Stimulated activated CD4-positive, alpha-beta T cell treated with anti-CD3 and anti-CD28 coated beads, Interleukin-1b, Interleukin-23, amount 100 ng/mL, for 4 hours (primary cell): ENCODE measurements at places on chromosomes 5 and 9.
A peak's percentile ranks its signal among the peaks of the same experiment; 100 is the strongest.

- DNase-seq = no peak
Observed at GRCh38 chr9:123637606-123637944, 281.6 kb downstream of the CRB2 start.

DNA sequence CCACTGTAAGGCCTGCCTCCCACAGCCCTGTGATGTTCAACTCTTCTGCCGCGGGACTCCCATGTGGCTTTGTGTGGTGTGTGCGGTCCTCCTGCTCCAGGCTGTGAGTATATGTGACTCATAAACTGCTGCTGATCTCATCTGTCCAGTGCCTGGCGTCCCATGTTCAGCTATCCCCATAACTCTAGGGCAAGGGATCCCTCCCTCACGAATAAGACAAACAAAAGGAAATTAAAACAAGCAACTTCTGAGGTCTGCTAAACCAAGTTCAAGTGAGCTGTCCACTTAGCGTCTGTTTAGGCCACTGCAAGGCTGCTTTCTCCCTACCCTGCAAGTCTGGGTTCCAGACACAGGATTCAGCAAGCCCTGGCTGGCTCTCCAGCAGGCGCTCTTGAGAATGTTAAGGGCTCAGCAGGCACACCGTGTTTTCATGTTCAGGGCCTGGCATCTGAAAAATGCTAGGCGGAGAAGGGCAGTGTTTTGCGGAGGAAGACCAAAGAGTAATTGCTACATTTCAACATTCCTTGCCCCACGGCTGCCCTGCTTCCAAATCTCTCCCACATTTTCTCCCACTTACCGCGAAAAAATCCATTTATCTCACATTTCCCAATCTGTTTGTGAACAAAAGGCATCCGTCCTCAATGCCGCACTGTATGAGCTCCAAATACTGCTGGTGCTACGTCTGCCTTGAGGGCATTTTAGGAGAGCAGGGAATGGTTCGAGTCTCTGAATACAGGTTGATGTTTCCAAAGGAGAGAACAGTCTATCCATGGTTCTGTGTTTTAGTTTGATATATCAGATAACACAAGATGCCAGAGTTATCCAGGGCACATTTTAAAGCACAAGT, 280.2 kb downstream of the SEMA5A start:
- DNase-seq = no peak

- DNase-seq = no peak
Observed at GRCh38 chr5:32814141-32814540, 103.0 kb downstream of the NPR3 start.

GRCh38 chr5:177553671-177554429, 513 bp downstream of the FAM193B start:
- DNase-seq = peak; percentile 37

- no peak for DNase-seq
Observed at GRCh38 chr9:34334337-34334824, 5.0 kb downstream of the NUDT2 start.

DNA sequence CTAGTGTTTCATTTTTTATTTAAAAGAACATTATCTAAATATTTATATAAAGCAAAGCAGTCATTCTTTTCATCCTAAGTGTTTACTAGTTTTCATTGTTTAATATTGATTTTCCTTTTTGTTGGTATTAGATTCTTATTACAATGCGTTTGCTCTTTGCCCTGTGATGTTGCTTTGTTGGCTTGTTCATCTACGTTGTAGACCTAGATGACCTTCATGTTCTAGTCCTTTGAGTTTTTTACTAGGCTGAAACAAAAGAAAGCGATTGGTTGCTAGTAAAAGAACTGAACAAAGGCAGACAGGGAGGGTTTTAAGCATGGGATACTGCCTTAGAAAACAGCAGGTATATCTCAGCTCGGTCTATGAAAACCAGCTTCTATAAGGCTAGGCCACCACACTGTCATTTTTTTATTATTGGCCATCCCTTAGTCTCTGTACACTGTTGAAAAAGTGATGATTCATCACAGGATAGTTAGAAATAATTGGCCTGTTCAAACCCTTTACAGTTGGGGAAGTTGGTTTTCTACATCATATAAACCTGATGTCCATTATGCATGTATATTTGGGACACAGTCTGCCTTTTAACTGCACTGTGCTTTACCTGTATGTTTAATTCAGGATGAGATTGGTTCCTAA, 119.0 kb downstream of the ZCCHC7 start:
- DNase-seq = no peak

GRCh38 chr9:106980551-106981101, 117.7 kb downstream of the ZNF462 start:
- no peak for DNase-seq

GRCh38 chr9:27348785-27349697, 52.1 kb upstream of the EQTN start:
- no peak for DNase-seq

- DNase-seq = no peak
Observed at GRCh38 chr9:5719100-5719926, 90.4 kb downstream of the RIC1 start.

DNA sequence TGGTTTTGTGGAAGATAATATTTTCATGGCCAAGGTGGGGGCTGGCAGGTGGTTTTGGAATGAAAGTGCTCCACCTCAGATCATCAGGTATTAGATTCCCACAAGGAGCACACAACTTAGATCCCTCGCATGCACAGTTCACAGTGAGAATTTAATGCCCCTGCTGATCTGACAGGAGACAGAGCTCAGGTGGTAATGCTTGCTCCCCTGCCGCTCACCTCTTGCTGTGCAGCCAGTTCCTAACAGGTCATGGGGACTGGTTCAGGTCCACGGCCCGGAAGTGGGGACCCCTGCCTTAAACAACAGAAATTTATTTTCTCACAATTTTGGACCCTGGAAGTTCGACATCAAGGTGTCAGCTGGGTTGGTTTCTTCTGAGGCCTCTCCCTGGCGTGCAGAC, 668.7 kb upstream of the ZNF608 start:
- no peak for DNase-seq

DNA sequence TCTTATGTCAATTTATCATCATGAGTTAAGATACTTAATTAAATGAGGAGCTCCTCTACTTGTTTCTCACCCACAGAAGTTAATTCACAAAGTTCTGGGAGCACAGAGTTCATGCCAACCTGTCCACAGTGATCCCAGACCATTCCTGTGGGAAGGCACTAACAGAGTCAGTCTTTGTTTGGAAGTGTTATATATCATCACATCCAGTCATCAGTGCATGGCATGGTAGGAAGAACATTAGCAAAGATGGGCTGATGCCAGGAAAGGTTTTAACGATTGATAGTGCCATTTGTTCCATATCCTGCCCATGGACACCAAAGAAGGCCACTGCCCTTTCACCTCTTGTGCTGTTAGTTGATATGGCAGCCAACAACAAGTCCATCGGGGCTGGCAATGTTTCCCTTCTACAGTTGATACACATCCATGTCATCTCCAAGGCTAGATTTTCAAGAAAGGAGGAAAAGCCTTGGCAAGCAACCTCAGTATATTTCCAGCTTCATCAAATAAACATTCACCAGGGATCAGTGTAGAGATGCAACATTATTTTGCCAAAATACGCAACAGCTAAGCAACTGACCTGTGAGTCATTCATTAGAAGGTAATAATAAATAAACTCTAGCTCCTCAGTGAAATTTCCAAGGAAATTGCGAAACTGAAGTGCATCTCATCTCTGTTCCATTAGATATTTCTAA, 169.6 kb downstream of the RORB start:
- DNase-seq = no peak

GRCh38 chr5:149389552-149390495, 10.7 kb upstream of the IL17B start:
- DNase-seq = no peak

GRCh38 chr5:176675676-176676360, 28.5 kb downstream of the TSPAN17 start:
- no peak for DNase-seq

GRCh38 chr5:116543501-116543900, 31.1 kb downstream of the SEMA6A start:
- no peak for DNase-seq

DNA sequence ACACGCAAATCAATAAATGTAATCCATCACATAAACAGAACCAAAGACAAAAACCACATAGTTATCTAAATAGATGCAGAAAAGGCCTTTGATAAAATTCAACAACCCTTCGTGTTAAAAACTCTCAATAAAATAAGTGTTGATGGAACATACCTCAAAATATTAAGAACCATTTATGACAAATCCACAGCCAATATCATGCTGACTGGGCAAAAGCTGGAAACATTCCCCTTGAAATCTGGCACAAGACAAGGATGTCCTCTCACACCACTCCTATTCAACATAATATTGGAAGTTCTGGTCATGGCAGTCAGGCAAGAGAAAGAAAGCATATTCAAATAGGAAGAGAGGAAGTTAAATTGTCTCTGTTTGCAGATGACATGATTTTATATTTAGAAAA, 1946.3 kb upstream of the CDH9 start:
- no peak for DNase-seq

DNA sequence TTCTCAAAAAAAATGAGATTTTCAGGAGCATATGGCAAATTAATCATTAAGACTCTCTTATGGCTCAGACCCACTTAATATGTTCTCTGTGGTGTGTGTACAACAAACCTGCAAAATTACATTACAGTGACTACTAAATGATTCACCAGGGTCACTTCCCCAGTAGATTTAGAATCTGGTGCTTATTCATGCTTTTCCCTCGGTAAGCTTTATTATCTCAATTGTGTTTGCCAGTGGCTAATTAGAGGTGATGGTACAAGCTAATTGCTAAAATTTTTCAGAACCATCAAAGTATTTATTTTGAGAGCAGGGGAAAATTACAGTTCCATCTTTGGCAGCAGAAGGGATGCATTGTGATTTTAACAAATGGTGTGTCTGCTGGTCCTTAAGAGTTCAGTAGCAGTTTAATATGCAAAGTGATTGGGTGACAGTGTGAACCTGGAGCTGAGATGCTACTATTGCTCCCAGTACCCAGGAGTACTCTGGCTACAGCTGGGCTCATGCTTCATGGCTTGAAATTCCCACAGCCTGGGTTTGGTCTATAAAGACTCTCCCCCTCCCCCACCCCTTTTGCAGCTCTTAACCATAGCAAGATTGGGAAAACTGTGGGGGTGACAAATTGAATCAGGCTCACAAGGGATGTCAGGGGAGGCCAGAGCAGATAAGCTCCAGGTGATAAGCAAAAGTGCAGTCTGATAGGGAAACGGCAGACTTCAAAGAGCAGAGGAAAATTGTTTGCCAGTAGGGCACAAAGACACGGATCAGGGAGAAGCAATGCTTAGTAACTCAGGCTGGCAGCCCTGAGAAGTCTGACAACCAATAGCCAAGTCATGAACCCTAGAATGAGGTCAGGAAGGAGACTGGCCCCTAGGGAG, 92.8 kb upstream of the RAD23B start:
- DNase-seq = no peak

- DNase-seq = no peak
Observed at GRCh38 chr5:132446621-132447020, 44.0 kb downstream of the IRF1 start.

- DNase-seq = no peak
Observed at GRCh38 chr5:16456103-16456832, 9.3 kb downstream of the ZNF622 start.

GRCh38 chr9:129633848-129634247, 7.9 kb downstream of the NTMT1 start:
- DNase-seq = no peak

- no peak for DNase-seq
Observed at GRCh38 chr9:137630126-137630525, 11.3 kb downstream of the EHMT1 start.

DNA sequence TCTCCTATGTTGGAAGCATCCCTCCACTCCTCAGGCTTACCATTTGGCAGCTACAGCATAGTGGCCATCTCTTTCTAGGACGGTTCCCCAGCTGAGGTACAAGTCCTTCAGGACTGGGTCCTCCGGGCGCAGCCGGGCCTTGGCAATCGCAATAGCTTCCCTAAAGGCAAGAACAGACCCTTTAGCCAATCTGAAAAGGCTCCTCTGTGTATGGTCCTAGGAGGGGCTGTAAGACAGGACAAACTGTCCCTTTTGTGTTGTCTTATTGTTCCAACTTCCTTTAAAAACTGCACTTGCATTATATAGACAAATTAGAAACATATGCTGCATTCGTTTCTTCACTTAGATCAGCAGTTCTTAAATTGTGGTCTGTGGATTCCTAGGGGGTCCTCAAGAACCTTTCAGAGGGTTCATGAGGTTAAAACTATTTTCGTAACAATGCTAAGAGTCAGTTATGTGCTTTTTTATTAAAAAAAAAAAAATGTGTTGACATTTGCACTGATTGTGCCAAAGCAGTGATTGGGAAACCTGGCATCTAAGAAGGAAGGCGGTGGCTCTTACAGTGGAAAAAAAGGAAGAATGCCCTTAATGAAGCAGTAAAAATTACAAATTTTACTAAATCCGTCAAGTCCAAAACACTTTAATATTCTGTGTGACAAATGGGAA, 38.7 kb downstream of the GEMIN5 start:
- DNase-seq = no peak

DNA sequence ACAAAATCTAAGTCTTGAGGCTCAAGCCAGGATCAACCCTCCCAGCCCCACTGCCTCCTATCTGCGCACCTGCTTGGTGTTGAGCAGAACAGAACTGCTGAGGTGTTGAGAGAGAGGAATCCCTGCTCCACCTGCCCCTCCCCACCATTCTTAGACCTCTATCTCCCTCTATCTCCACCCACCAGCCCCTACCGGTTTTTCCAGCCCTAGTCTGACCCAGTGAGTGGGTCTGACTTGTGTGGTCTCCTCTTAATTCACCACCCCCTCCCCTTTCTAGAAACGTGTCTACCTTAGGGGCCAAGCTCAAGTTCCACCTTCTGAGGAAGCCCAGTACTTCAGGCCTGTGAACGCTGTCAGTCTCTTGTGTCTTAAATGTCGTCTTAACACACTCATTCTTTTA, 93.7 kb downstream of the ARHGAP26 start:
- DNase-seq = no peak

- DNase-seq = no peak
Observed at GRCh38 chr9:35750256-35750531, 1.1 kb downstream of the RGP1 start.

GRCh38 chr5:15676591-15676990, 176.6 kb downstream of the FBXL7 start:
- no peak for DNase-seq

DNA sequence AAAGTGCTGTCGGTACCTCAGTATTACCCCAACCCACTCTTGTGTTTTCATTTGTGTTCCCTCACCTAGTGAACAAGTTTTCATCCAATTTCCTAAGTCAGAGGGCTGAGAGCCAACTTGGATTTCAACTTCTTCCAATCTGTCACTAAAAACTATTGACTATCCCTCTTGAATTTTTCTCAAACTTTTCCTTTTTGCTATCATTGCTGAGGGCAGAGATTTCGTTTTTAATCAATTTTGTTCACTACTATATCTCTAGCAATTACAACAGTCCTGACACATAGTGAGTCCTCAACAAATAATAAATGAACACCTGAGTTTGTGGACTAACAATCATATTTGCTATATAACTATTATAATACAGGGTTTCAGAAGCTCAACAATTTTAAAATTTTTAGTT, 29.0 kb downstream of the MEIKIN start:
- DNase-seq = no peak
